ENCODE measurements at places on chromosomes 6 and 20. TPM values are rescaled to one million over a fixed set of nuclear protein-coding genes. Genes with fewer than 3 reads are reported as not detected.

Gene PPIL1
- 47.3 TPM for total RNA-seq

Gene BANF2
- total RNA-seq = not detected

Gene MAFB
- total RNA-seq = 4.2 TPM

Gene SLC35D3
- 1.4 TPM for total RNA-seq

Gene ERVFRD-1
- not detected for total RNA-seq

All from diencephalon (tissue), 1 donor.